ENCODE measurements at places on chromosomes 1 and 21.

- peak; percentile 97 for DNase-seq
Measured at GRCh38 chr1:8006037-8006963, 19.8 kb downstream of the ERRFI1 start.

GRCh38 chr1:53285969-53286760 is 41.7 kb downstream of the LRP8 start:
- DNase-seq, result no peak

DNA sequence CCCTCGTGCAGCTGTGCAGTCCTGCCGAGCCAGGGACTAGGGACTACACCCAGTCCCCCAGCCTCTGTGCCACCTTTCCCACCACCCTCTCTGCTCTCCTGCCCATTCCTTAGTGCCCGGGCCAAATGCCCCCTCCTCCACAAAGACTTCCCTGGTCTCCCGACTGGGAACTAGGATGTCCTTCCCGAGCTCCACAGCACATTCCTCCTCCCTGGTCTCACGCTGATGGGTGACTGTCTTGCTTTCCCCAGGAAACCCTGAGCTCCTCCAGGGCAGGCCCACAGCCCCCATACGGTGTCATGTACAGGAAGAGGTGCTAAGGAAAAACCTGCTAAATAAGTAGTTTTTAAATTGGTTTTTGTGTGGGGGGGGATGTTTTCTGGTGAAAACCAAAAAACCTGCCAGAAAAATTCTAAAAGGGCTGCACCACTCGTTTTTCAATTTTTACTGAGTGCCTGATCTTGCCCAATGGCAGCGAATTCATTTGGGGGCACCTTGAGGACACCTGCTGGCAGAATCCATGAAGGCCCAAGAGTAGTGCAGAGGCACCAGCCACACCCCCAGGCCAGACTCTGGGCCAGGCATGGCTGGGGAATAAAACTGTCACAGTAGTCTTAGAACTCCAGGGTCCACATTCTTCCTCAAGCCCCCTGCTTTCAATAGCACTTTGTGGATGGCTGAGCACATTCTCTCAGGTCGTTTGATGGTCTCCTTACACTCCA is 50.4 kb downstream of the GLIS1 start:
- DNase-seq, result no peak

DNA sequence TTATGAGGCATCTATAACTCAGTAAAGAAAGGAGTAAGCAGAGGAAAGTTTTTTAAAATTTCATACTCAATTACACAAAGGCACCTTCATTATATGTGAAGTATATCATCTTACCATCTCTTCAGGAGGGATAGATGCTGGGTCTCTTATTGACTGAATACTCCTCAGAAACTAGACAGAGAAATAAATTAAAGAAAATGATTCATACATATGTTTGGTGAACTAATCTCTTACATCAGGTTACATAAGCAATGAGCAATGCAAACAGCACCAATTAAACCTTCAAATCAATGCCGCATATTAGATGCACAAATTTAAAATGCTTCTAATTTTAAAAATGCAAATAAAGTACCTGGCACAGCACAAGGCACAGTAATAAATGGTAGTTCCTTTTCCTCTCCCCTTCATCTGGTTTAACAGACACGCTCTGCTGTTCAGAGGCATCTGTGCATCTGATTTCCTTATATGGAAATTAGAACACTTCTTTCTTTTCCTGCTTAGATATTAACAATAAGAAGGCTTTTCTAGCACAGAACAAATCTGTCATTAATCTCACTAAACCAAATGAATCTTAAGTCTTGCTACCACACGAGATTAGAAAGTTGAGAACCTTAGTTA is 20.0 kb downstream of the SCYL3 start:
- no peak for DNase-seq

DNA sequence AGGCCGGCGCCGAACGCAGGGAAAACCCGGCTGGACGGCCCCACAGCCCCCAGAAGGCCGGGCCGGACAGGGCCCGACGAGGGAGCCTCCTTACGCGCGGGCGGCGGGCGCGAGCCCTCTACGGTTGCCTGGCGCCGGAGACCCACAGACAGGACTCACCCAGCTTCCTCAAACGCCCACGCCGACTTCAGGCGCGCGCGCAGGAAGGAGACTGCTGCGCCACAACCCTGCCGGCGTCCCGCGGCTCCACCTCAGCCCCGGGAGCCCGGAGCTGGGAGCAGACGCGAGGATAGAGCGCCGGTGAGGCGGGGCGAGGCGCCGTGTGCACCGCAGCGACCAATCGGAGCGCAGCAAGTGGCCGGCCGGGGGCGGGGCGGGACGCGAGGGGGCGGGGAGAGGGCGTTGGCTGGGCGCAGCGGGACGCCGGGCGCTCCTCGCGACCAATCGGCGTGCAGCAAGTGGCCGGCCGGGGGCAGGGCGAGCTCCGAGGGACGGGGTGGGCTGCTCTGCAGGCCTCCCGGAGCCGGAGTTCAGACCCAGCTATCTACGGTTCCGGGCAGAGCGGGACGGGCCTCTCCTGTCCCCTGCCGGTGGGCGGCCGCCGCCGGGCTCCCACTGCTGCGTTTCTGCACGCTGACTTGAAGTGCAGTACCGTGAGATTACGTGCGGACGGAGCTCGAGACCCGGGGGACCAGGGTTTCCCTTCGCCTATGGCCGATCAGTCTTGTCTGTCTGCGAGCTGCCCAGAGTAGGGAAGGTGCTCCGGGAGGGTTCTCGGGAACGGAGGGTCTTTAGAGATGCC is at the start of gene TMEM50B:
Gene TMEM50B, minus strand, starts transcription at position 296 of the 802 bp plus-strand sequence. CDS start 11,089 bp downstream, outside the sequence.
- DNase-seq, result peak; percentile 92

GRCh38 chr21:32537569-32537881 is 47.8 kb downstream of the TCP10L start:
- DNase-seq, result no peak

DNA sequence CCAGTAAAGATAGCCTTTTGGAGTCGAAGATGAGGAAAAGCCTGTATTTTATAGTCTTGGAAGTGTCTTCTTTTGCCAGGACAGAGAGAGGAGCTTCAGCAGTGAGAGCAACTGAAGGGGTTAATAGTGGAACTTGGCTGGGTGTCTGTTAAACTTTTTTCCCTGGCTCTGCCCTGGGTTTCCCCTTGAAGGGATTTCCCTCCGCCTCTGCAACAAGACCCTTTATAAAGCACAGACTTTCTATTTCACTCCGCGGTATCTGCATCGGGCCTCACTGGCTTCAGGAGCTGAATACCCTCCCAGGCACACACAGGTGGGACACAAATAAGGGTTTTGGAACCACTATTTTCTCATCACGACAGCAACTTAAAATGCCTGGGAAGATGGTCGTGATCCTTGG is at the start of gene VCAM1:
Gene VCAM1, plus strand, starts transcription at position 253 of the 400 bp plus-strand sequence. Its CDS starts 119 bp downstream, at position 372.
- no peak for DNase-seq

DNA sequence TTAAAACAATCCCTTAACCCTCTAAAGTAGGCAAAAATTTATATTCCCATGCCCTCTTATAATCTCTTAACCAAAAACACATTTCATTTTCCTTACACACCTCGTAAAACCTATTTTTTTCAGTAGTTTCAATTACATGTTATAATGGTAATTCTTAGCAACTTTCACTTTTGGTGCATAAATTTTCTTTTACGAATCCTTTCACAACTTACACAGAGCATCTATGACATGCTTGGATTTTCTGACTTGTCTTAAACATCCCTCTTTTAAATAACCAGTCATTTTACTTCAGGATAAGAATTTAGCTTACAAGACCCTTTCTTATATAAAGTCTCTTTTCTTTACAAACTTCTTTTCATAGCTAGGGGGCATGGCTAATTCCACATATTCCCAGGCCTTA is 8.9 kb upstream of the MRPL55 start:
- DNase-seq, result no peak

GRCh38 chr1:214102907-214103306 is 115.1 kb downstream of the PROX1 start:
- DNase-seq, result no peak

- DNase-seq, result peak; percentile 18
Measured at GRCh38 chr21:19507682-19508260, 1104.2 kb upstream of the TMPRSS15 start.

GRCh38 chr1:167345386-167345733 is 124.7 kb downstream of the POU2F1 start:
- DNase-seq, result no peak

GRCh38 chr1:241499910-241500309 is 19.6 kb downstream of the FH start:
- peak; percentile 8 for DNase-seq

- DNase-seq, result peak; percentile 50
Measured at GRCh38 chr1:11413986-11414391, 65.0 kb upstream of the DISP3 start.

DNA sequence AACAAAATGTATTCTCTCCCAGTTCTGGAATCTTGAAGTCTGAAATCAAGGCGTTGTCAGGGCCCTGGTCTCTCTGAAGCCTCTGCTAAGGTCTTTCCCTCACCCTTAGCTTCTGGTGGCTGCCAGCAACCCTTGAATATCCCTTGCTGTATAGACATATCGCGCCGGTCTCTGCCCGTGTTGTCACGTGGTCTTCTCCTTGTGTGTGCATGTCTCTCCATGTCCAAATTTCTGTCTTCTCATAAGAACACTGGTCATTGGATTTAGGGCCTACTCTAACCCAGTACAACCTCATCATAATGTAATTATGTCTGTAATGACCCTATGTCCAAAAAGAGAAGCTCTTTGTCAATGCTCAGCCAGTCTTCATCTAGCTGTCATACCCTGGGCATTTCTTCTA is 85.7 kb upstream of the ETS2 start:
- no peak for DNase-seq

- peak; percentile 88 for DNase-seq
Measured at GRCh38 chr1:160083968-160084770, 2.8 kb downstream of the KCNJ9 start.

- no peak for DNase-seq
Measured at GRCh38 chr1:17218939-17219338, 14.0 kb downstream of the PADI1 start.

- no peak for DNase-seq
Measured at GRCh38 chr1:42935313-42935895, 23.3 kb downstream of the SLC2A1 start.

GRCh38 chr1:187894349-187894748 is 1065.6 kb downstream of the PLA2G4A start:
- DNase-seq, result no peak

DNA sequence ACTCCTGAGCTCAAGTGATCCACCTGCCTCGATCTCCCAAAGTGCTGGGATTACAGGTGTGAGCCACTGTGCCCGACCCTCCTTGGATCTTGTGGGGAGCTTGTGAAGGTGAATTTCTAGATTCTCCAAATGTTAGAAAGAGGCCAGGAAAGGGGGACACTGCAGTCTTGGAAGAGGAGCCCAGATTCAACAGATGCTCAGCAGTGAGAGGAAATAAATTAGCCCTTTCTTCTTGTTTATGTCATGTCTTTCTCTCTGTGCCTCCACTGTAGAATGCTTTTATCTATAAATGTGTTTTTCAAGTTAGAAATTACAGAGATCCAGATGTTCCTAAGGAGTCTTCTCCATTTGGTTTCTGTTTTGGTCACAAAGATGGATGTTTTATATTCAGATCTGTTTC is 346.6 kb upstream of the KAZN start:
- no peak for DNase-seq

GRCh38 chr1:2411801-2412394 is 466 bp downstream of the PEX10 start:
- DNase-seq, result no peak

DNA sequence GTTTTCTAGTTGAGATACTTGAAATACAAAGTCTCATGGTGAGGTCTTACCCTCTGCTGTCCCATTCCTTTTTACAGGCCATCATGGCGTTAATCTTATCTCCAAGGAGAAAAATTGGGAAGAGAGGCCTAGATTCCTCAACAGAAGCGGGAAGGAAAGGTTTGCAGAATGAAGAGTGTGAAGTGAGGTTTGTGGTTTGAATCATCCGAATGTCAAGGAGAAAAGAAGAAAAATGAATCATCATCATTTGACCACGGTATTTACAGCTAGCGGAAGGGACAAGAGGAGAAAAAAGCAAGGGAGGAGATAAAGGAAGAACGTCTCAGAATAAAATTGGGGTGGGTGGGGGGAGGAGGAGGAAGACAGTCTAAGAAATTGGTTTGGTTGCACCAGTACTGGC is 935 bp upstream of the COG2 start:
- no peak for DNase-seq

DNA sequence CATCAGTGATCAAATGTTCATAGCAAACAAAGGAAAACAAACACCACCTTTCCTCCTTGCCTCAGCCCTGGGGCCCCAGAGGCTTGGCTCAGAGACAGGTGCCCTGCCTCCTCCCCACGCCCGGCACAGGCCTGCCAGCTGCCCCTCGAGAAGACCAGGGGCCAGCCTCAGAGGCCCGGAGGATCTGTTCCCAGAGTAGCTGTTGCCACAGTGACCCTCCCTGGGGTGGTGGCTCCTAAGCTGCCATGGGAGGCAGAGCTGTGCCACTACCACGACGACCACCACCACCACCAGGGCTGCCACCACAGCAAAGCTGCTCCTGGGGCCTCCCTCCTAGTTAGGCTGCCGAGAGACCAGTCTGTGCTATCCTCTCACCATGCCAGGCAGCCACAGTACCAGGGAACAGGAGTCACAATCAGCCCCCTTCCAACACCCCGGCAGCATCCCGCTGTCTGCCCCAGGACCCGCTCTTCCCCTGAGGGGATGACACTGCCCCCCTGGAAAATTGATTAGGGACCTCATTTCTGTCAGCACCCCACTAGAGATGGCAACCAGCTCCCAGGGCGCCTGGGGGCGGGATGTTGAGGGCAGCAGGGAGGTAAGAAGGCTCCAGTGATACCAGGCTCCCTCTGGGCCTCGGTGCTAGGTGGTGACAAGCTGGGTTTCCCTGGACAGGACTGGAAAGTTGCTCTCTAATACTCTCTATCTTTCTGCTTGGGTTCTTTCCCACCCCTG is 30.5 kb downstream of the KCNC4 start:
- peak; percentile 57 for DNase-seq

DNA sequence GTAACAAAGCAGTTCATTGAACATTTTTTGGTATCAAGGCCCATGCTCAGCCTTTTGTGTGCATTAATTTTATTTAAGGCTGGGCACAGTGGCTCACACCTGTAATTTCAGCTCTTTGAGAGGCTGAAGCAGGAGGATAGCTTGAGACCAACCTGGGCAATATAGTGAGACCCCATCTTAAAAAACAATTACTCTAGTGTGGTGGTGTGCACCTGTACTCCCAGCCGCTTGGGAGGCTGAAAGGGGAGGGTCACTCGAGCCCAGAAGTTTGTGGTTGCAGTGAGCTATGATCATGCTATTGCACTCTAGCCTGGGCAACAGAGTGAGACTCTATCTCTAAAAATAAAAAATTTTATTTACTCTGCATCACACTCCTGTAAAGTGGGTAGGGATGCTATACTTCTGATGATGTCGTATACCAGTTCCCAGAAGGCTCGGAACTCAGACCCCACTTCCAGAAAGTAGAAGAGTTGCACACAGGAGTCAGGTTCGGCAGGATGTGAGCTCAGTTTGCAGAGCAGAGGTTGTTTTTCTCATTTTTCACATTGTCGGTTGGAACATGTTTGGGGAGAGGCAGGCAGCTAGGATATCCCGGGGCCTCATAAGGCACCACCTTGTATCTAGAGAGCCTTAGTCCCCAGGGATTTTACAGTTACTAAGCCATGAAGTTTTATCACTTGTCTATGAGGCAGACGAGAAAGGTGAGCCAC is 144.6 kb downstream of the GALNT2 start:
- DNase-seq, result no peak

GRCh38 chr1:215544566-215544965 is 22.5 kb upstream of the KCTD3 start:
- DNase-seq, result peak; percentile 21

Data from NCI-H1105 treated with DMSO at 0.1 percent for 48 hours (cell line).